ENCODE measurements at places on chromosomes 13 and 19. TPM values are rescaled to one million over a fixed set of nuclear protein-coding genes. Genes with fewer than 3 reads are reported as not detected.

The IRGC gene
- total RNA-seq: not detected

GRCh38 chr13:101309014-101309619, 107.2 kb downstream of the NALCN start:
- DNase-seq: no peak

The PRSS57 gene
- 0.78 TPM for total RNA-seq

The COL4A2 gene
- 60.9 TPM for total RNA-seq

DNA sequence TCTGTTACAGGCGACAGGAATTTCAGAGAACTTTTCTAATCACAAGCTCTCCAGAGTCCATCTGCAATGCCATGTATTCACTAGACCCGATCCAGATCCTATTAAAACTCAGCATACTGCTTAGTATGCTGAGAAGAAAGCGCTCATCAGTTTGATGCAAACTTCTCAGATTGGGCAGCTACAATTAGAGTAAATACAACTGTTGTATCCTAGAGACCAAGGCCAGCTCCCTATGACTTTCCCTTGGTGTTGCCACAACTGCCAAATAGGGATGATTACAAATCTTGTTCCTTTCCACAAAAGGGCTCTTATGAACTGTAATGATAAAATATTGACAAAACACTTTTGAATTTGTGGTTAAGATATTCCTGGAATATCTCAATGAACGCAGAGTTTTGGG, 191.2 kb downstream of the SPRY2 start:
- no peak for DNase-seq

DNA sequence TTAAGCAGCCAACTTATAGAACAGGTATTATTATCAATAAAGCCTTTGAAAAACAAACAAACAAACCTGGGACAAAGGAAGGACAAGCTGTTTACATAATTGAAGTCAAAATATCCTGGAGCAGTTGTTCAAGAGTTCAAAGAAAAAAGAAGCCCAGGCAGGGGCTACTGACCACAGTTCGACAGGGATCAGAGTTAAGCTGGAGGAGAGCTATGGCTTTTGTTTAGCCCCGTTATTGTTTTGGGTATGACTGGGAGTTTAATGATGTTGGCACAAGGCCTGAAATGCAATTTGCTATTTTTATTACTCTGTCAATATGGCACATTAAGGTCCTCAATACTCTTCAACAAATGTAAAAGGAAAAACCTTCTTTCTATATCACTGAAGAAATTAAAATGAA, 624.4 kb upstream of the KLHL1 start:
- DNase-seq: no peak

DNA sequence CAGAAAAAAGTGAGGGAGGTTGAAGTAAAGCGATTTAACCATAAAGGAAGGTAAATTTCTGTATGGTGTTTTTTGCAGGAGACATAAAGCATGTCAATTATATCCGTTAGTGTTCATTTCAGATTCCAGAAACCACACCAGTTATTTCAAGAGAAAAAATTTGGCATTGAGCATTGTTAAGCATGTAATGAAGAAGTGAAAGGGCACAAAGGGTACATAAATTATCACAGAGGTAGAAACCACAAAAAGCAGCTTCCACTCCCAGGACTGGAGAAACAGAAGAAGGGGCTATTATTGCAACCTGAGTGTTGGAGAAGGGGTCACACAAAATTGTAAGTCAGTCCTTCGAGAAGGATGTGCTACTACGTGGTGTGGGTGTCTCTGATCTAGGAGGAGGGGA, 72.2 kb upstream of the DACH1 start:
- no peak for DNase-seq

DNA sequence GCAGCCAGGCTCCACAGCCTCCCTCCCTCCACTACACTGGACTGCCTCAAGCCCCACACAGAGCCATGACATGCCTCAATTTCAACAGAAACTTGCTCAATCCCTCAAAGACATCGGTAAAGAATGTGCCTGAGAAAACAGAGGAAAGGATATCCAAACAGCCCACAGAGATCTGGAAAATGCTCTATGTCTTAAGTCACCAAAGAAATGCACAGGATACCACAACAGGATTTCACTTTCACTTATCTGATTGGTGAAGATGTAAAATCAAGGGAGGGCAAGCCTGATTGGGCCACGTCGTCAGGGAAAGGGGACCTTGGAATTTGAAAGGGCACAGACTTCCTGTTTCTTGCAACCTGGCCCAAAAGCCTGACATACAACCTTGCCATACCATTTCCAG, 14.2 kb downstream of the CACNA1A start:
- no peak for DNase-seq

DNA sequence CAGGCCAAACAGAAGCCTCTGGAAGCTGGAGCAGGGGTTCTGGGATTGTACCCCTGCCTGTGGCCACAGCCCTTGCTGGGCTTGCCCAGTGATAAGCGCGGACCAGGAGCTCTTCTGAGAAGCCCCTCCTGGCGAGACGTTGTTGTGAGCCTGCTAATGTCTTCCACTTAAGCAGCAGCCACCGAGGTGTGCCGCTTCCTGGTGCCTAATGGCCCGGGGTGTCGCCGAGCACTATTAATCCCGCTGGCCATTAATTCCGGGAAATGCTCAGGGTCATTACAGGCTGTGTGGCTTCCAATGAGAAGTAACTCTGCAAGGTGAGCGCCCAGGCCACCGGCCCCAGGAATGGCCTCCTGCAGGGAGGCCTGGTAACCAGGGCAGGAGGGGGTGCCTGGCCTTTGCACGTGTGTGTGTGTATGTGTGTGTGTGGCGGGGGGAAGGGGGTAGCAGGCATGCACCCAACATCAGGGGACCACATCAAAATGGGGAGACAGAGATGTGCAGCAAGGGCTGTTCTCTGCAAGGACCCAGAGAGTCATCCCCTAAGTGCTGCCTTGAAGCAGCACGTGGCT, 175.0 kb downstream of the URI1 start:
- peak; percentile 36 for DNase-seq

DNA sequence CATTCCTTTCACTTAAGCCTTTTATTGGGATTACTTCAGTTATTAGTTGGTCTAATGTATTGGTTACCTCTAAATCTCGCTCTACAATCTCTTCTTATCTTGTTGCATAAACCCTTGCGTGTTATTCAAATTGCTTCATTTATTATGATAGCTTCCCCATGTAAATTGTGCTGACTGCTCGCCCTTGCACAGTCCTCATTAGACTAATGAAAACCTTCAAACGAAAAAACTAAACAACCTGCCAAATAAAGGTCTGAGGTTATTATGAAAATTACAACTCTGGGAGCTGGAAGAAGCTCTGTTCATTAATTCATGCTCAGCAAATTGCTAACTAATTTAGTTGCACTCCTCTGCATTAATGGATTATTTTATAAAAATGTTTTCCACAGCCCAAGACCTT, 320.1 kb downstream of the DACH1 start:
- no peak for DNase-seq

- DNase-seq: no peak
These were observed 12.3 kb upstream of the SOX1 start for GRCh38 chr13:112054616-112055015.

DNA sequence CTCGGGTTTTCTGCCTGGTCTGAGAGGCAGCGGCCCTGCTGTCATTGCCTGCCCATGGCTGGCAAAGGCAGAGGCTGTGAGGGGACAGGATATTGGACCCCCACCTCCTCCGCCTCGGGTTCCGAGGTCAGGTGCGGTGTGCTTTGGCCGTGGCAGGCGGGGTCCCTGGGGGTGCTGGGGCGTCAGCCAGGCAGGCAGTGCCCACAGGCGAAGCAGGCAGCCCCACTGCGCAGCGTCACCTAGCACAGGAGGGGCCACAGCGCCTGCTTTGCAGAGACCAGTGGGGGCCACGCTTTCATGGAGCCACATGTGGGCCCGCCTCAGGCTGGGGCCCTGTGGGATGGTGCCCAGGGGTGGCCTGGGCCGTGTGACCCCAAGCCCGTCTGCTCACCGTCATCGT, 96.0 kb downstream of the KDM4B start:
- DNase-seq: no peak

The ATP4A gene
- 0.32 TPM for total RNA-seq

- DNase-seq: no peak
These were observed 44.8 kb upstream of the ARGLU1 start for GRCh38 chr13:106612688-106613087.

The ABHD17A gene
- total RNA-seq: 75.1 TPM

- DNase-seq: no peak
These were observed 15.4 kb upstream of the METTL21C start for GRCh38 chr13:102710261-102710679.

The GPR183 gene
- not detected for total RNA-seq

DNA sequence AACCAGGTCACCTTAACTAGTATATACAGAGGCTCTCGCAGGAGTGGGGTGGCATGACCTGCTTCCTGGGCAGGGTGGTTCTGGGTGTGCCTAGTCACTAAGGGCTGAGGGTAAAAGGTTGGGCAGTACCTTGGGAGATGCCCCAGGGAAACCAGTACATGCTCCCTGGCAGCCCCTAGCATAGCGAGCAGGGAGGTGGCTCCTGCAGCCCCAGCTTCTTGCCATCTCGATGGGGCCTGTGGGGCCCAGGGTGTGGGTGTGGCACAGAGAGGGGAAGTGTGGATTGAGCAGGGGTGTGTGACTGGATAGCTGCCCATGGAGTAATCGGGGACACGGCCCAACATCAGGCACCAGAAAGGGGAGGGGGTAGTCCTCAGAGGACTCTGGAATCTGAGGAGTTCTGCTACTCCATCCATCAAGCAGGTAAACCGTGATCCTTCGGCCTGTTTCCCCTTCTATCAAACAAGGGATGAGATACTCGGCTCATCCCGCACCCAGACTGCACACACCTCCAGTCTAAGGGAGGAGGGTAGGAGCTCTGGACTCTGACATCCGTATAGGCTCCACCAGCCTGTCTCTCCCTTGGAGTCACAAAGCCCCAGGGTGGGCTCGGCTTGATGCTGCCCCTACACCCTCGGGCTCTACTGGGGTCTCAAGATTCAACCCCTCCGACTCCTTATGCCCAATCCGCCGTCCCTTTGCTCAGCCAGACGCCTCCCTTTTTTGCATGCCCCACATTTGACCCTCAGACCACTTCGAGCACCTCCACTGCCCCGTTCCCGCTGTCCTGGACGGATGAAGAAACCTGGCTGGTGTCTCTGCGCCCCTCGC, 1.1 kb downstream of the ZBTB45 start:
- no peak for DNase-seq
